Head of caudate nucleus (tissue), 42 donors: ENCODE measurements at places on chromosomes 5 and 9.

DNA sequence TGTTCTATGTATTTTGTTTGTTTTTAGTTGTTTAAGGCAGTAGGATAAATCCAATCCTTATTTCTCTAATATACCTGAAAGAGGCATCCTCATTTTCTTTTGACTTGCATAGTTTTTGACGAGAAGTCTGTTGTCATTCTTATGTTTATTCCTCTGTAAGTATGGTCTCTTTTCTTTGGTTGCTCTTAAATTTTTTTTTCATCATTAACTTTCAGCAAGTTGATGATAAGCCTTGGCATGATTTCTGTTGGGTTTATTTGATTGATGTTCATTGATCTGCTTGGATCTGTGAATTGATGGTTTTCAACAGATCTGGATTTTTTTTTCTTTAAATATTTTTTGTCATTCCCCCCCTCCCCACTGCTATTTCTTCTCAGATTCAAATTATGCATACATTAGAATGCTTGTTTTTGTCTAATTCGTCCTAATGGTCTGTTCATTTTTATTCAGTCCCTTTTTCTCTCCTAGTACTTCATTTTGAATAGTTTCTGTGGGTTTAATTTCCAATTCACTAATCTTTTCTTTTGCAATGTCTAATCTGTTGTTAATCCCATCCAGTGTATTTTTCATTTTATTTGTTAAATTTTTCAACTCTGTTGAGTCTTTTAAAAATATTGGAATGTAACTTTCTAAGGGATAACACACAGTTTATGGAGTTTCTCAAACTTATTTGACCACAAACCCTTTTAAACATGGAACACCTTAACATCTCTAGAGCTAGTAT, 495.9 kb downstream of the CSNK1G3 start:
- DNase-seq, result no peak

DNA sequence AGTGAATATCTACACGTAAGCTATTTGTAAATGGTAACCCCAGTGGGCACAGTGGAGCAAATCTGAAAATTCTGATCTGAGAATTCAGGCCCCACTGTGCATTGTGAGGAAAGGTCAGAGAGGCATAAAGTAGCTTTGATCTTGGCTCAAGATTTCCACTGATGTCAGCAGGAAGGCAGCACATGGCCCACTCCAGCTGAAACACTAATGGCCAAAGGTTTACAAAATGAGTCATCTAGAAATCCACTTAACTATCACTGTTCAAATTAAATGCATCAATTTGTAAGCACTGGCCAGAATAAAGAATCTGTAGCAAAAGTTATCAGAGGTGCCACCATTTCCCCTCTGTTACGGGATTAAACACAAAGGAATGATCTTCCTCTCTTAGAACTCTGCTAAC, 191.6 kb downstream of the C9orf152 start:
- DNase-seq, result no peak

DNA sequence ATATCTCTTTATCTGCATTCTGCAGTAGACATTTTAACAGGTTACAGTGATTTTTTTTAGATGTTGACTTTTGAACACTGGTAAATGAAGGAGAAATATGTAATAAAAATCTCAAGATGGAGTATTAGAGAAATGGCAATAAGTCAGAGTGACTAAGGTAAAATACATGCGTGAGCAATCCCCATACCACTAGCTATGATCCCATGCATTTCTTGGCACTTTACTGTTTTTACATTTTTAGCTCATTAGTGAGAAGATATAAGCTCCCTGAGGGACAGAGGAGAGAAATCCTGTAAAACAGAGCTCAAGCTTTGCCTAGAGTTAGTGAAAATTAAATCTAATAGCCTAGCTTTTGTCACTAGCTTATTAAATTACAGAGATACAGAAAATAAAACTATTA, 181.9 kb upstream of the TRPM3 start:
- DNase-seq, result no peak

DNA sequence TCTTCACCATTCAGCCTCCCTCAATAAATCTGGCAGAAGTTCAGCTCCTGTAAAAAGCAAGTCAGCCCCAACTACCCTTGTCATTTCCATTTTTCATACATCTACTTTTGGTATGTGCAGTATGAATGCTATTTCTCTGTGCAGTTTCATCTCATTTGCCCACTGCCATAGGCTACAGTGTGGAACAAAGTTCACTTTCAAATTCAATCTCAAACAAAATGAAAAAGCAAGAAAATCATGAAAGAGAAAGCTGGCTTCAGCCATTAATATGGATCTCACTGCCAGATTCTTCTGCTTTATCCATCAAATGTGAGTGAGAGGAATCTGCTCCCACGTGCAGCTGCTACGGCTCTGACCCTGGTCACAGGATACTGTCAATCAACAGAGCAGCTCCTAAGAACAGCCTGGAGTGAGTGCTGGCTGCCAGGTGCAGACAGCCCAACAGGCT, 494.2 kb downstream of the ZNF608 start:
- DNase-seq, result no peak

- DNase-seq, result no peak
Measured at GRCh38 chr5:93431250-93431649, 149.8 kb downstream of the NR2F1-AS1 start.

DNA sequence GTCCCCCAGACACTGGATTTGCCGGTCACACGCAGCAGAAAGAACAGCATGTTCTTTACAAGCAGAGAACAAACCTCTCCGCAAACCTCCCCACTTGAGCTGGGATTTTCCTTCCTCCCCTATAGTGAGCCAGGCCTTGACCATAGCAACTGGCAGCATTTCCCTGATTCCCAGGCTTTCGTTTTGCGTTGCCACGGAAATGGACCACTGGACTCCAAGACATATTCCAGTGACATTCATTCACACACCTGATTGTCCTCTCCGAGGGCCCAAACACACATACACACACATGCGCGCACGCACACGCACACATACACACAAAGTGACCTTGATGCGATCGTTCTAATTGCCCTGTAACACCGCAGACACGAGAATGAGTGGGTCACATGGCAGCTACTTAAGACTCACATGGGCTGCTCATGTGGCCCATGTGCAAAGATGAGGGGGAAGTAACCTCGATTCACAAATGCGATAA, 80.9 kb upstream of the CPEB4 start:
- no peak for DNase-seq

DNA sequence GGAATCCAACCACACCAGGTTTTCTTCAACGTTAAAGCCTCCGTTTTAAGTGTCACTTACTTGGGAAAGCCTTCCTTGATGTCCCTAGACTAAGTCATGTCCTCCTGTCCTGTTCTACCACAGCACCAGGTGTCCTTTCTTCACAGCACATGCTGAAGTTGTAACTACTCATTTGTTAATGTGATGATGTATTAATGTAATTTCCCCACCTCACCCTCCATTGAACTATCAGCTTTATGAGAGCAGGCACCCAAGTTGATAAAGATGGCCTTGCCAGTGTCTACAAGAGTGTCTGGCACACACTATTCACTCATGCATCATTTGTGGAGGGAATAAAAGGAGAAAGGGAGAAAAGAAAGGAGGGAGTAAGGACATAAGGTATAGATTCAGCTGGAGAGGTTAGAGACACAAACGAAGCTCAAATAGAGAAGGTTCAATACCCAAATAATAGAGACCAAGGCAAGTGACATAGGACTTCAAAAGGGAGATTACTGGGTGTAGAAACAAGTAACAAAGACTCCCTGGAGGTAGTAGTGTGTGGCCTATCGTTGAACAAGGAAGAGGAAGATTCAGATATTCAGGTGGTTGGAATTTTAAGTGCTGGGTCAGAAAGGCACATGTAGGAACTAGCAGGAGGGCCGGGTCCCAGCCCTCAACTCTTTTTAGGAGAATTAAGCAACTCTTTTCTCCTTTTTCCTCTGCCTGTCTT, 6.6 kb downstream of the ITK start:
- no peak for DNase-seq

GRCh38 chr9:95030920-95031642, 286.4 kb downstream of the FANCC start:
- DNase-seq, result no peak

- no peak for DNase-seq
Measured at GRCh38 chr9:137380171-137380570, 42.8 kb downstream of the EXD3 start.

GRCh38 chr9:37038302-37038942, 4.4 kb upstream of the PAX5 start:
- DNase-seq, result no peak

- DNase-seq, result no peak
Measured at GRCh38 chr5:94700592-94700991, 82.1 kb downstream of the SLF1 start.

DNA sequence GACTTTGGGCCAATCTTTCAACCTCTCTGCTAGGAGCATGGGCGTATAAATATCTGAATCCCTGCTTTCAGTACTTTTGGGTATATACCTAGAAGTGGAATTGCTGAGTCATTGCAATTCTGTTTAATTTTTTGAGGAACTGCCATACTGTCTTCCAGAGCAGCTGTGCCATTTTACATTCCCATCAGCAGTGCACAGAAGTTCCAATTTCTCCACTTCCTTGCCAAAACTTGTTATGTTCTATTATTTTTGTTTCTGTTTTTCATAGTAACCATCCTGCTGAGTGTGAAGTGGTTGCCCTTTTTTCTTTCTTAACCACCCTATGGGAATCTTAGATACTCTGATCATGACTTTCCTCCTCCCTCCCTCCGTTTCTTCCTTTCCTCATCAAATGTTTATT, 11.1 kb upstream of the CCIN start:
- DNase-seq, result no peak

GRCh38 chr5:72465601-72466563, 41.3 kb downstream of the ZNF366 start:
- DNase-seq, result peak; percentile 9

- DNase-seq, result no peak
Measured at GRCh38 chr5:54883374-54884194, 101.8 kb downstream of the ESM1 start.

DNA sequence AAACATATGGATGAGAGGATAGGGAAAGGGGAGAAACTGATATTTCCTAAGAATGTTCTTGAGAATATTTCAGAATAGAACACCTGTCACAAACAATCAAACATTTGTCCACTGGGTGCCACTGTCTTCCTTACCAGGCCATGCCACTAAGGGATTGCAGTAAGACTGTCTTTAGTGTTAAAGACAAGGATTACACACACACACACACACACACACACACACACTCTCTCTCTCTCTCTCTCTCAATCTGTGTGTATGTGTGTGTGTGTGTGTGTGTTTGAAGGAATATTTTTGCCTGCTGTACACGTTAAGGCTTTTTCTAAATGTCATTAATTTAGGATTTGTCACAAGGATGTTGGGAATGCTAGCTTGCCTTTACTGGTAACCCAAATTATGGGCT, 54.4 kb downstream of the CCDC192 start:
- no peak for DNase-seq

DNA sequence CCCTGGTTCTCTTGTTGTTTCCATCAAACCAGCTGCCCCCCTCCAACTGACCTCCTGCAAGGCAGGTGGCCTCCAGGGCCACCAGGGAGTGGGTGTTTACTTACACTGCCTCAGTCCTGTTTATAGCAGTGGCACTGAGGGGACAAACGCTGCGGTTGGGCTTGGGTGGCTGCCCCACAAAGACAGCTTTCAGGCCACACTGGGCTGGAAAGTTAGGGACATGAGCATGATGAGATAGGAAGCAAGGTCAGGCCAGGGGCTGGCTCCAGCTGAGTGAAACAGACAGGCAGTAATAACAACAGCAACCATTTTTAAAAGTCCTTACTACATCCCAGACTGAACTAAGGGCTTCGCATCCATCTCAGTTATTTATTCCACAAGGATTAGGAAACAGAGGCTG, 20.6 kb downstream of the BOD1 start:
- DNase-seq, result no peak

- no peak for DNase-seq
Measured at GRCh38 chr9:132366481-132366880, 11.7 kb upstream of the SETX start.

DNA sequence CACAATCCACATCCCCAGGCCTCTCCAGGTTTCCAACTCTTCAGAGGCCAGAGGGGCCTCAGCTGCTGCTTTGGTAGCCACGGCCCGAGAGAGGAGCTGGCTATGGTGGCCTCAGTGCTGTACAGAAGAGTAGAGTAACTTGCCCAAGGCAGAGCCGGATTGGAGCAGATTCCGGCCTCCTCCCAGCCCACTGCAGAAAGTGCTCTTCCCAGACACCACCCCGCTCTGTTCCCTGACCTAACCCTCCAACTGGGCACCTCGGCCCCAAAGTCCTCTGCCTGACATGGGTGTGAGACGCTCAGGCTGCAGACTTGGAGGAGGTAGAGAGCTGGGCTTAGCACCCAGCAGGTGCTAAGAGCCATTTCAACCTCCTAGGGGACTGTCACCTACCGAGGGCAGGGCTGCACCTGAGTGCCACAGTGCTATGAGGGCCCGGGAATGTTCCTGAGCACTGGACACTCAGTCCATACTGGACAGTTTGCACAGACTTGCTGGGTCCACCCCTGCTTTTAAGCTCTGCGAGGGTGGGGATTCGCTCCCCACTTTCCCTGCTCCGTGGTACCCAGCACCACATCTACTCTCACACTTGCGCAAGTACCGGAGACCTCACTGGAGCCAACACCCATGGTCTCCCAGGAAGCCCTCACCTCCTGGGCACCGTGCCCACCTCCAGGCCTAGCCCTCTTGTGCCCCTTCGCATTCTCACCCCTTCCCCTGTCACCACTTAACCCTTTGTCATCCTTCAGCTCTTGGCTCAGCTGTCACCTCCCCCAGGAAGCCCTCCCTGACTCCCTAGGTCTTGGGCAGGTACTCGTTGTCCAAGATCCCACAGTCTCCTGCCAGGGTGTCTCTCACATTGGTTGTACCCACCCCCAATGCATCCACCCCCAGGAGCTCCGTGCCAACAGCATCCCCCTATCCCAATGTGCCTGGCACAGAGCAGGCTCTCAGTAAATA, 49.8 kb downstream of the DBH start:
- no peak for DNase-seq

DNA sequence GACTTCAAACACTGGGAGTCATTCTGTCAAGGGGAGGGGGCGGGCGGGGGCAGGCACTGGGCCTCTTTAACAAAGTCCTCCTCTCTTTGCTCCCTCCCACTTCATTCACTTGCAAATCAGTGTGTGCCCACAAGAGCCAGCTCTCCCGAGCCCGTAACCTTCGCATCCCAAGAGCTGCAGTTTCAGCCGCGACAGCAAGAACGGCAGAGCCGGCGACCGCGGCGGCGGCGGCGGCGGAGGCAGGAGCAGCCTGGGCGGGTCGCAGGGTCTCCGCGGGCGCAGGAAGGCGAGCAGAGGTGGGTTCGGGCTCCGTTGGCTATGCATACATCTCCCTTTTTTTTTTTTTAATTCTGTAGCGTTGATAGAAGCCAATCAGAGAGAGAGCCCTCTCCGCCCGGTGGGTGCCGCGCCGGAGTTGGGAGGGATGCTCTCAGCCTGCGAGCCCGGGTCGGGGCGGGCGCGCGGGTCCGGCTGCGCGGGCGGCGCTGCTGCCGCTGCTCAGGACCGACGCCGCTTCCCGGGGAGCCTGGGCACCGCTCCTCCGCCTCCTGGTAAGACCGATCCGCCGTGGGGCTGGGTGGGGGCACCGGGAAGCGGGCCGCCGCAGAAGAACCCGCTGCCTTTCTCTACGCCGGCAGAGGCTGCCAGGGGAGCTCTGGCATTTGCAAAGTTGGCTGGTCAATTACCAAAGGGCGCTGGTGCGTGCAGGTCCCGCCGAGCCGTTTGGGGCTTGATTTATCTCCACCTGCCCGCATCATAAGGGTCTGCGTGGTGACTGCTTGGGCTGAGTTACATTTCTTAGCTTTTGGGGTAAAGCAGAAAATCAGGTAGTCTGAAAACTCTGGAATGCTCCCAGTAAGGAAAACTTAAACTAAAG, at the start of gene CDH6:
CDH6 (plus strand) TSS at position 96 of the 877 bp plus-strand sequence. CDS start 73,788 bp downstream, outside the sequence.
- peak; percentile 36 for DNase-seq

- DNase-seq, result no peak
Measured at GRCh38 chr5:151097820-151098767, 17.3 kb upstream of the TNIP1 start.
